ENCODE measurements at places on chromosomes 3 and 15.
A peak's percentile ranks its signal among the peaks of the same experiment; 100 is the strongest.

GRCh38 chr3:10563396-10563795 lies 58.0 kb upstream of the ATP2B2 start:
- no peak for DNase-seq

GRCh38 chr3:109831403-109831802 lies 494.1 kb upstream of the DPPA4 start:
- no peak for DNase-seq

- DNase-seq: no peak
These were observed 13.5 kb upstream of the SUCNR1 start for GRCh38 chr3:151859905-151860304.

- no peak for DNase-seq
These were observed 131.9 kb upstream of the STAC start for GRCh38 chr3:36248374-36248773.

DNA sequence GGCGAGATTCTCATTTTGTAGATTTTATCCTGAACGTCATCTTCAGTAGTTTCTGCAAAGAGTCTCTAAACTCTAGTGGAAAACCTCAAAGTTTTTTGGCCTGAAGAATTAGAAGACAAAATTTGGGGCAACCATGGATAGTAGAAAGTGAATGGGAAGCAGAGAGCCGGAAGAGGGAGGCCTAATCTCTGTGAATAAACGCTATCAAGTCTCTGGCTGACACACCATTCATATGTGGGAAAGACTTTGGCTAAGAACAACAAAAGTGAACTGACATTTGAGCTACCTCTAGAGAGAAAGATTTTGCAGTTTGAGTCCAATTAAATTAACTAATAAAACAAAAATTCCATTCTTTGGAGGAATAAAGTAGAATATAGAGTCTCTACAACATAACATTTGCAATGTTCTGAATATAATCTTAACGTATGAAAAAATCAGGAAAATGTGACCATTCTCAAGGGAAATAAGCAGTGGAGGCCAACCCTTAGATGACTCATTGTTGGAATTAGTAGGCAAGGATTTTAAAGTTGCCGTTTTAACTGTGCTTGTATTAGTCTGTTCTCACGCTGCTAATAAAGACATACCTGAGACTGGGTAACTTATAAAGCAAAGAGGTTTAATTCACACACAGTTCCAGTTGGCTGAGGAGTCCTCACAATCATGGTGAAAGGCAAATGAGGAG lies 184.6 kb downstream of the C3orf38 start:
- no peak for DNase-seq

- peak; percentile 5 for DNase-seq
These were observed 901 bp downstream of the NAA50 start for GRCh38 chr3:113744941-113745755.

DNA sequence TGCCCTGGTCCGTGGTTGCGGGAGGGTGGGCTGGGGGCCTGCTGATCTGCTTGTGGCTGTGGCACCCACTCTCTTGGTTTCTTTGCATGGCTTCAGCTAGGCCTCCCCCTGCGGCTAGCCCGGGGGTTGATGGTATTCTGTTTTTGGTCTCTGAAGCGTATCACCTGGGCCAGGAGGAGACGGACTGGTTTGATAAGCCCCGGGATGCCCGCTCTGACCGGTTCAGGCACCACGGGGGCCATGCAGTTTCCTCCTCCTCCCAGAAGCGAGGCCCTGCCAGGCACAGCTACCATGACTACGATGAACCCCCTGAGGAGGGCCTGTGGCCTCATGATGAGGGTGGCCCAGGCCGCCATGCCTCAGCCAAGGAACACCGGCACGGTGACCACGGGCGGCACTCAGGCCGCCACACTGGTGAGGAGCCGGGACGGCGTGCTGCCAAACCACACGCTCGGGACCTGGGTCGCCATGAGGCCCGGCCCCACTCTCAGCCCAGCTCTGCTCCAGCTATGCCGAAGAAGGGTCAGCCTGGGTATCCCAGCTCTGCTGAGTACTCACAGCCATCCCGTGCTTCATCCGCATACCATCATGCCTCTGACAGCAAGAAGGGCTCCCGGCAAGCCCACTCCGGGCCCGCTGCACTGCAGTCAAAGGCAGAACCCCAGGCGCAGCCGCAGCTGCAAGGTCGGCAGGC lies 11.3 kb upstream of the APEH start:
- DNase-seq: no peak

DNA sequence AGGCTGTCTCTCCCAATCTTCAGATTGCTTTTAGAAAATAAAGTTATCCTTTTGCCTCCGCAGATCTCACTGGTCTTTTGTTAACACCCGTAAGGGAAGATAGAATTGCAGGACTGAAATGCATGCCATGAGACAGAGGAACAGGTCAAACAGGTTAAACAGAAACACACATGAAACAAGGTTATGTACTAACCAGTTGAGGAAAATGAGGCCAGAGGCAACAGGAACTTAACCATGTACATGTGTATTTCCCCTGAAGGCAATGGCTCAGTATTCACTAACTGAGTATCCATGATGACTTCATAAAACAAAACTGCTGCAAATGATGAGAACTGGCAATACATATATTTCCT lies 169.1 kb upstream of the NSMCE3 start:
- peak; percentile 50 for DNase-seq

DNA sequence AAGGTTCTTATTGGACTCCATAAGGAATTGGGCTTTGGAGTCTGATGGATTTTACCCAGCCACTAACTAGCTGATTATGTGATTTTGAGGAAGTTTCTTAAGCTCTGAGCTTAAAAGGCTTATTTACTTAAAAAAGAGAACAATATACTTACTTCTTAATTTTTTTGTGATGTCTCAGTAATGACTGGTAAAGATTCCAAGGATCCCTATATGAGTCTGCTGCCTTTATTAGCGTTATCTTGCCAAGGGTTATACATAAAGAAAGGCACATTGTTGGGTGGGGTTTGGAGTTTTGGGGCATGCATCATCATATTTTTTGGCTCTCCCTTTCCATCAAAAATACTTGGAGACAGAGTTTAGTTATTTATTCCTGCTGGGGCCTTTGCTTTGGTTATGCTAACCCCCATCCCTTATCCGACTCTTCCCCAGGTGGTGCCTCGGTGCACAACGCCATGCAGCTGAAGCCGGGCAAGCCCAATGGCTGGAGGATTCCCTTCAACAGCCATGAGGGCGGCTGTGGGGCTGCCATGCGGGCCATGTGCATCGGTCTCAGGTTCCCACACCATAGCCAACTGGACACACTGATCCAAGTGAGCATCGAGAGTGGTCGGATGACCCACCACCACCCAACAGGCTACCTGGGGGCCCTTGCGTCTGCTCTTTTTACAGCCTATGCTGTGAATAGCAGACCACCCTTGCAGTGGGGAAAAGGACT lies 6.7 kb downstream of the ADPRH start:
- no peak for DNase-seq

DNA sequence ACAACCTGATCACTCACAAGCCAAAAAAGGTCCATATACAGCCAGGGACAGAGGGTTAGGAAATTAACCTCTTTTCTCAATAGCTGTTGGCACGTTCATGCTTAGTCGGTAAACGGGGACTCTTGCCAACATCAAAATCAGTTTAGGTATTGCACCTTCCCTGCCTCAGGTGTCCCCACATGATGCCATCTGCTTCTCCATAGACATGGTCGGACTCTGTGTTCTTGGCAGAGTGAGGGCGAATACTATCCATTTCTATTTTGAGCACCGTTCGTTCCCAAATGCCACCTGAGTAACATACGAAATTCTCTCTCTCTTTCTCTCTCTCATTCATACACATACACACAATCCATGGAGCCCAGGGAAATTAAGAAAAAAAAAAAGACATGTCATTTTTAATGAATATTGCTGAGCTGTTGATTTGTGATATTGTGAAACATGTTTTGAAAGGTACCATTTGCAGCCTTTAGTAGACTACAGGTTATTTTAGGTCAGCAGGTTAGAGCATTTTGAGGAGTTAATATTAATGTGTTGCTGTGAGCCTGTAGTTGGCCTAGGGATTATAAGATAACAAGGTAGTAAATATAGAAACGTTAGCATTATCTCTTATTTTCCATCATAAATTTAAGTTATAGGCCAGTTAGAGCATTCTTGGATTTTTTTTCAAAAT lies 78.5 kb downstream of the GHSR start:
- DNase-seq: no peak

- no peak for DNase-seq
These were observed 180.8 kb downstream of the ATP10A start for GRCh38 chr15:25682340-25682739.

- no peak for DNase-seq
These were observed 40.1 kb upstream of the CTXND1 start for GRCh38 chr15:80292079-80292478.

DNA sequence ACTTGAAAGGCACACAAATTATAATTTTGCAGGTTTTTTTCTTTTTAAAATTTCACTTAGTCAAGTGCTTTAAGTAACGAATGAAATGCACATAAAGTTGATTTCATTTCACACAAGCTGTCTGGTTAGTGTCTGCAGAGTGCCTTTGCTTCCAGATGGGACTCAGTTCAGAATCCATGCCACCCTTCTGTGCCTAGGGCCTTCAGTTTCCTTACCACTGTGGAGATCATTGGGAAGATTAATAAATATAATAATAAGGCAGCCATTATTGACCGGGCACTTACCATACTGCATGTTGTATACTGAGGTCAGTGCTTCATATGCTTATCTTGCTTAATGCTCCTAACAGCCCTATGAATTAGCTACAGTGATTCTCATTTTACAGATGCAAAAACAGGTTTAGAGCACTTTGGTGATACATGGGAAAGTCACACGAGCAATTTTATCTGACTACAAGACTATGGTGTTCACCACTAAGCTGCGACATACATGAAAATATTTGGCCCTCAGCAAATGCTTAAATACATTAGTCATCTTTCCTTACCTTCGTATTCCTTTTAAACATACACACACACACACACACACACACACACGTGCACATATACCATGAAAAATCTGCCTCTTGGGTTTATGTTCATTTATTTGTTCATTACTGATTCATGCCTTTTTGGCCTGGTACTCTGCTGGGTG lies 3.1 kb downstream of the NMNAT3 start:
- no peak for DNase-seq

DNA sequence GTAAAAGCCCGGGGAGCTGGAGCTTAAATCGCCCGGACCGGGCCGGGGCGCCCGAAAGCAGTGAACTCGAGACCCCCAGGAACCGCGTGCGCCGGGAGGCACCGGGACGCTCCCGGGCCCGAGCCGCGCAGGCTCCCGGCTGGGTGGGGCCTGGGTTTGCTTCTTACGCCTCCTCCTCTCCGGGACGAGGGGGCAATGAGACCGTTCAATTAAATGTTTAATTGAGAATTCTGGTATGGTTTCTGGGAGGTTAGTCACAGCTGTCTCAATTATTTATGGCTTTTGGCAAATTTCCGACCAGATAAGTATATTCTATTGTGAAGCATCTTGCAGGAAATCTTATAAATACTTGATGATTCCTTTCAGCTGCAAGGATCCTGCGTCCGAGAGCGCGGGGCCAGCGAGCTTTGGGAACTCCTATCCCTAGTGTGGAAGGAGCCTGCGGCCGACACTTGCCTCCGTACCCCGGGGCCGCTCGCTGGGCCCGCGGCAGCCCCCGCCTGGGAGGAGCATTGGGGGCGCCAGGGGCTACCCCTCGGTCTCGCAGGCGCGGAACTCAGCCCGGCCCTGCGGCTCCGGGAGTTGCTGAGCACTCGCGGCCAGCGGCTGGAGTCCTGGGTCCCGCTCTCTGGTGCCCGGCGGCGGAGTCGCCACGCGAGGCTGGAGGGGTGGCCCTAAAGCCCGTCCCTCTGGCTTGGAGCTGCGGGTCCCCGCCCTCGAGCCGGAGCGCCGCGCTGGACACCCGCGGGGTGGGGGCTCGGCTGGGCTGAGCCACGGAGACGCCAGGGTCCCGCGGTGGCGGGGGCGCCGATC lies 10.3 kb downstream of the ISL2 start:
- no peak for DNase-seq

DNA sequence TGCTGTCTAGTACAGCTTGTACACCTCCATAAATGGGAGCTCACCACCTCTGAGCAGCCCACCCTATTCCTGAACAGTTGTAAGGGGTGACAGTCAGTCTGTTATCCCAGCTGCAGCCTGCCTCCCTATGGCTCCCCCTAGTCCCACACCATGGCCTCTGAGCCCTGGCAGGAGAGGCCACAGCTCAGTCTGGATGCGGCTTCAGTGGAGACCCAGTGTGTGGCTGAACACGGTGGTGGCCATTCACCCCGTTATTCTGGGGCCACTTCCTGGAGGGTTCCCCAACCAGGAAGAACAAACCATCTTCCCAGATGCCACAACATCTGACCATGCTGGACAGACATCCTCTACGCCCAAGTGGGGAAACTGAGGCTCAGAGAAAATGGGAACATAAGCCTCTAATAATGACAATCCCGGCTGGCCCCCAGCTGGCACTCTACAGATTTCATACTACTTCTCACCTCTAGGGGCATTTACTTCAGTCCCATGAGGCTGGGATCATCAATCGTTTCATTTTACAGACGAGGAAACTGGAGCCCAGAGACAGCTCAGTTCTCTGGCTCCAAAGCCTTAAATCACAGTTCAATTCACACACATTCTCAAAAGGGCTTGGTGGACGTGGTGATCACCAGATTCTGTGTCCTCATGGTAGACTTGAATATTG lies 9.2 kb upstream of the GRIP2 start:
- DNase-seq: no peak

DNA sequence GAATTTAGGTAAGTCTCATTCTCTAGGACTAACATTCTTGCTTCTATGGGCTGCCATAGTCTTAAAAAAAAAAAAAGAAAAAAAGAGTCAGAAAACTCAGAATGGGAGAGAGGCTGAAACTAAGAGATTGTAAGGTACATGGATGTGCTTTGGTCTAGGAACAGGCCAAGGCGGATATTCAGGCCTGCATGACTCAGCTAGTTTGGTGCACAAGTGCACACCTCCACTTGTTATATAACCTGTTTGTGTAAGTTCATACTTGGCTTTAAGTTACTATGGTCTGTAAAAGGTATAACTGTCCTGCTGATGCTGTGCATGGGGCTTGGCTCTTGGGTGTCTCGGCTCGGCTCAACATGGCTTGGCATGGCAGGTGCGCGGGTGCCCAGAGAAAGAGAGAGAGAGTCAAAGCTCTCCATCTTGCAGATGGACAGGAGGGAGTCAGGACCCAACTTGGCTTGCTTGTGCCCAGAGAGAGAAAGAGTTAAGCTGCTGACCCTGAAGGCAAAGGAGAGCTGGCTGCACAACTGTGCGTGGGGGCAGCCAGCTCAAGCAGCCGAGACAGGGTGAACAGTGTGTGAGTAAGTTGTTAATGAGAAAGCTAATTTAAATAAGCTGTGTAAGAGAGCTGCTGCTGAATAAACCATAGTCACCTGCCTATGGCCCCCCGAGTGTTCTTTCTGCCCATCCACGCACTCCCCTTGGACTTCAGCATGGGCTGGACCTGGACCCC lies 31.4 kb upstream of the CHRNB4 start:
- no peak for DNase-seq

GRCh38 chr3:71565976-71566375 lies 17.6 kb downstream of the FOXP1 start:
- no peak for DNase-seq

GRCh38 chr3:113117511-113118234 lies 93.7 kb upstream of the BOC start:
- DNase-seq: no peak

- DNase-seq: no peak
These were observed 806 bp downstream of the GOLM2 start for GRCh38 chr15:44289259-44289790.

- DNase-seq: no peak
These were observed 120.7 kb upstream of the TOPAZ1 start for GRCh38 chr3:44120721-44121582.

Data from NCI-H510A (cell line).